Activated T-cell treated with anti-CD3 and anti-CD28 coated beads for 1 hour (primary cell): ENCODE measurements at places on chromosomes 6 and 20.
A peak's percentile ranks its signal among the peaks of the same experiment; 100 is the strongest.

DNA sequence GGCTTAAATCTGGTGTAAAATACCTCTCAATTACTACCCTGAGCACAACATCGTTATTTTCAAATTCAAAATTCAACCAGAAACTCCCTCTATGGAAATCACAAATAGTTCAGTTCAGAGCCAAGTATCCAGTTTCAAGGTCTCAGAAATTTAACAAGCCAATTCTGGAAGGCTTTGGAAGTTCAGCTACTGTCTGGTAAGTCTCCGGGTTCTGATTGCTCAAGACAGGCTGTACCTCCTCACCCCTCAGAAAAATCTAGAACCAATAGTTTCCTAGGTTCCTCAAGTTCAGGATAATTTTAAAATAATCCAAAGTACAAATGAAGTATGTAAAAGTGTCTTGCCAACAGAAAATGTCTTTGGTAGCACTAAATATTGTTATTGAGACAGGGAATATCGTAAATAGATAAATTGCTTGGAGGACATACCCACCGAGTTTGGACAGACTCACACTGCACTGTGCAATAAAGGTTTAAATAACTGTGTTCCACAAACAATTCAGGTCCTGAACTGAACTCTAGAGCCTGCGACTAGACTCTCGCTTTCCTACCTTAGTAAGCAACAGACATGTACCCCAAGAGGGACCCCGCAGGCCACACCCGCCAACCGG, 729 bp downstream of the ATG5 start:
- DNase-seq = no peak

DNA sequence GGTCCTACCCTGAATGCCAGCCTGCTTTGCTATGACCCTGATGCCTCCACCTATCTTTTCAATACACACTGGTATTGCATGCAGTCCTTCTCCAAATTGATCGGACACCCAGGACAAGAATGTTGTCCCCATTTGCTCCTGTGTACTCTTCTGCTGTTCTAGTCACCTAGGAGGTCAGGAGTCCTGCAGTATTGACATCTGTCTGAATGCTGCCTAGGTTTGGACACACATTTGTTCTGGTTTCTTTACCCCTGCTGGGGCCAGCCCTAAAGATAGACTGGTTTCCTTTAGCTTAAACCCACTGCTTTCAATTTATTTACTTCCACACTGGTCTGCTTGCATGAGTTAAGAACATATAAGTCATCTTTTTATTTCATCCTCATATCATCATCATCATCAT, 167.0 kb upstream of the CCN2 start:
- no peak for DNase-seq

- no peak for DNase-seq
Measured at GRCh38 chr6:168939796-168940195, 313.9 kb downstream of the THBS2 start.

DNA sequence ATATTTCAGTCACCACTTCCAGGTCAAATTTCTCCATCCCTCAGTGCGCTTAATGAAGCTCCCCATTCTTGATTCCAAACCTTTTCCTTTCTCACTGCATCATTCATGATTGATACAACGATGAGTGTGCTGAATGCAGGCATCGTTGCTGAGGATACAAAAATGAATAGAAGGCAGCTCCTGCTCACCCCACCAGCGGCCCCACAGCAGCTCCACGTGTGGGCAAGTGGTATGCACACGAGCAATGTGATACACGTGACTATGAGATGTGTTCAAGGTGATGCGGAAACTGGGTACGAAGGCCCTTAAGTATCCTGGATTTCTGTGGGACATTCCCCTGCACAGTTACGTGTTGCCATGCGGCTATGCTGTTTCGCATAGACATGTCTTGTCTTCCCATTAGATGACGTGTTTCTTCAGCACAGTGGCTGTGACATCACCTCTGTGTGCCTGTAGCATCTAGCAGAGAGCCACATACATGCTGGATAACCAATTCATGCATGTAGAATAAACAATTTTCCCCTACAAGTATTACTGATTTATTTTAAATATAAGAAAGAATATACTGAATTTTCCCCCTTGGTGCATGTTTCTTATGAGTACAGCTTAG, 260.5 kb upstream of the AGPAT4 start:
- DNase-seq = no peak

DNA sequence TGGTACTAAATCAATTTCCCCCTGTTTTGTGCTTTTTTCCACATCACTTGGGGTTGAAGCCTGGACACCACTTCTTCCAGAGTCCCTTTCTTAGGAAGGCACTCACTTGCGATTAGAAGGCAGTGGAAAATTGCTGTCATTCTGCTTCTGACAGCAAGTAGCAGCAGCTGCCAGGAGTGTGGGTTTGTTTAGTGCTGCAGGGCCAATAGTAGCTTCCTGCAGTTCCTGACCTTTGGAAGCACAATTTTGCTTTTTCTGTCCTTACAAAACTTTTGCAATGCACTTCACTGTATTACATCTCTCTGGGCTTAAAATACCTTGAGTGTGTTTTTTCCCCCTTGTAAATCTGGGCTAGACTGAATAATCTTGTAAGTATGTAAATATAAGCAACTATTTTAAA, 12.5 kb upstream of the HLA-DRA start:
- DNase-seq = no peak

DNA sequence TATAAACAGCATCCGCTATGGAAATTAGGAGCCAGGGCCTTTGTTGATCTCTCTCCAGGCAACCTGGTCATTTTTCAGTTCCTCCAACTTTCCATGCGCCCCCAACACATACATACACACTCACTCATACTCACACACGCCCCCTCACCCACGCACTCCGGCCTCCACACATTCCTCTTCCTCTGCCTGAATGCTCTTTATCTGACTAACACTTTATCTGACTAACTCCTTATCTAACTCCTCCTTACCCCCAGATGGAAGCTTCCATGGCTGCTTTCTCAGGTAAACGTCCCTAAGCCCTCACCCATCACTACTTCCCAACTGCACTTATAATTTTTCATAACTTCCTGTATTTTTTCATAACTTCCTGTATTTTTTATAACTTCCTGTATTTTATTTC, 17.4 kb downstream of the CASS4 start:
- DNase-seq = no peak

DNA sequence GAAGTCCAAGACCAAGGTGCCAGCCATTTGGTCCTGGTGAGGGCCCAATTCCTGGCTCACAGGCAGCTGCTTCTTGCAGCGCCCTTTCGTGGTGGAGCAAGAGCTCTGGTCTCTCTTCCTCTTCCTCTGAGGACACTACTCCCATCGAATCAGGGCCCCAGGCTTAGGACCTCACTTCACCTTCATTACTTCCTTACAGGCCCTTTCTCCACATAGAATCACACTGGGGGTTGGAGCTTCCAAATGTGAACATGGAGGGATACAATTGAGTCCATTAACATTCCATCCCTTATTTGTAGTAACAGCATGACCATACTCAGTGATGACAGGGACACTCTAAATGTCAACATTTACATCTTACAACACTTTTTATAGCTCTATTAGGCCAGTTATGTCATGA, 2.3 kb downstream of the RAMACL start:
- DNase-seq = no peak

- no peak for DNase-seq
Measured at GRCh38 chr6:64010010-64010409, 374.4 kb downstream of the PHF3 start.

GRCh38 chr20:3068986-3069900, 2.2 kb upstream of the OXT start:
- DNase-seq = peak; percentile 39

DNA sequence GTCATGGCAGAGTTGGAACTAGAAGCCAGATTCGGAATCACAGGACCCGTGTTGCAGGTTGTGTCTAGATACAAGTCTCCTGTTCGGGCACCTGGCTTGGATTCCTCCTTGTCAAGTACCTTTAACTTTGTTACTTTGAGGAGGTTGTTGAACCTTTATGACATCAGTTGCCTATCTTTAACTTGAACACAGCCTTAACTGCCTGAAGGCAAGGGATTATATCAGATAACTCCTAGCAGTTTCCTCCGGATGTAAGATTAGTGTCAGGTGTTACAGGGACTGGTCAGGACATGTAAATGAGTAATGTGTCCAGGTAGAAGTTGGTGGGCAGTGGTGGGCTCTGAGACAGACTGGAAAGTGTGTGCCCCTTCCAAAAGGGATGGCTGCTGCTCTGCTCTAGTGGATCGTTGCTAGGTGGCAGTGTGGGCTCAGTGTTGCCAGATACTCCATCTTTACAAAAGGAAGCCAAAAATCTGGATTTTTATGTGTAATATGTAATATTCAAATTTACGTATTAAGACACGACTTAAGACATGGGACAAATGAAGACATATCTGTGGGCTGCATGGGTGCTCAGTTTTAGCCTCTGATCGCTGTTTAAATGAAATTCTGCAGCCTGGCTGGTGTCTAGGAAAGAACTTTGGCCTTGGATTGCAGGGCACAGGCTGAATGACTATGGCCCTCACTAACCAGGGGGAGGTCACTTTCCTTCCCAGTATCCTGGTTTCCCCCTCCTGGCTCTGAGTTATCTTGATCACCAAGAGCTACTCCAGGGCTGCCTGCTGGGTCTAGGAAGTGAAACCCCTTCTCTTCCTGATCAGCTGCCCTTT, 27.1 kb downstream of the CHMP4B start:
- DNase-seq = no peak

DNA sequence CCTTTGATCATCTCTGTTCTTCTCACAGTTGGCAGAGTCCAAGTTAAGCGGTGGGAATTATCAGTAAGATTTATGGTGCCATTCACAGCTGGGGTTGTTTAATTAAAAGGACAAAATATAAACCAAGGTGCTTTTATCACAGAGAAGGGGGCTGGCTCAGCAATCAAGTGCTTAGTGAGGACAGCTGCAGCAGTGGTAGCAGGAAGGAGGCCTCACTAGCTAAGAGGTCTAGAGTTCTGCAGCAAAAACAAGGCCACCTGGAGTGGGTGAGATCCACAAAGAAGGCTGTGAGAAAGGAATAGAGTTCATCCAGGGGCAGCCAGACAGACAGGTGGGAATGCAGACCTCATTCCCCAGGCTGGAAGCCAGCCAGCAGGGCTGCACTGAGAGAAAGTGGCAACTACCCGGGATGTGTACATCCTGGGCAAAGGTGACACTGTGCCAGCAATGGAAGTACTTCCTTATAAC, 37.1 kb downstream of the PIGU start:
- no peak for DNase-seq

DNA sequence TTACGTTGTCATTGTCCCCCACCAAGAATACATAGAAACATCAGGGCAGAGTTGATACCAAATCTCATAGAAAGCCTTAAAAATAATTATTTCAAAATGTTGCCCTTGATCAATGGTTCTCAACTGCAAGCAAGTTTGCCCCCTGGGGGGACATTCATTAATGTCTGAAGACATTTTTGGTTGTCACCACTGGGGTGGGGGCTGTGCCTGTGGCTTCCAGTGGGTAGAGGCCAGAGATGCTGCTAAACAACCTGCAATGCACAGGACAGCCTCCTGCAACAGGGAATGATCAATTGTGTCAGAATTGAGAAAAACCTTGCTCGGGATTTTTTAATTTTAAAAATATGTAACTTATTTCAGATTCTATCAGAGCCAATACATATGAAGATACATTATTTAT, 130.6 kb upstream of the DOK5 start:
- no peak for DNase-seq

DNA sequence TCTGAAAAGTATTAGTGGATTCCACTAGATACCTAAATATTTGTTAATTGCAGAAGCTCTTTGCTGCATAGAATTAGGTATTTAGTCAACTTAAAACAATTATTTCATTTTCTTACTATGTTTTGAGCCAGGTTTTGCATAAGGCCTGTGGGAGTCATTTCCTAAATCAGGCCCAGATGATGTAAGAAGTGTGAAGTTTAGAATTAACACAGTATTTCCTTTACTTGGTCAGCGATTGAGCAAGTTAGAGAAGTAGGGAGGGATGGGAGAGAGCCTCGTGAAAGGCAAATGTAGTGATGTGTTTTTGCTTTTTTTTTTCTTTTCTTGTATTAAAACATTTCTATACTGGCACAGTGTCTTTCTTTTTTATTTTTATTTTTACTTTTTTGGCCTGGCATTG, 711.1 kb downstream of the HDGFL1 start:
- DNase-seq = no peak

DNA sequence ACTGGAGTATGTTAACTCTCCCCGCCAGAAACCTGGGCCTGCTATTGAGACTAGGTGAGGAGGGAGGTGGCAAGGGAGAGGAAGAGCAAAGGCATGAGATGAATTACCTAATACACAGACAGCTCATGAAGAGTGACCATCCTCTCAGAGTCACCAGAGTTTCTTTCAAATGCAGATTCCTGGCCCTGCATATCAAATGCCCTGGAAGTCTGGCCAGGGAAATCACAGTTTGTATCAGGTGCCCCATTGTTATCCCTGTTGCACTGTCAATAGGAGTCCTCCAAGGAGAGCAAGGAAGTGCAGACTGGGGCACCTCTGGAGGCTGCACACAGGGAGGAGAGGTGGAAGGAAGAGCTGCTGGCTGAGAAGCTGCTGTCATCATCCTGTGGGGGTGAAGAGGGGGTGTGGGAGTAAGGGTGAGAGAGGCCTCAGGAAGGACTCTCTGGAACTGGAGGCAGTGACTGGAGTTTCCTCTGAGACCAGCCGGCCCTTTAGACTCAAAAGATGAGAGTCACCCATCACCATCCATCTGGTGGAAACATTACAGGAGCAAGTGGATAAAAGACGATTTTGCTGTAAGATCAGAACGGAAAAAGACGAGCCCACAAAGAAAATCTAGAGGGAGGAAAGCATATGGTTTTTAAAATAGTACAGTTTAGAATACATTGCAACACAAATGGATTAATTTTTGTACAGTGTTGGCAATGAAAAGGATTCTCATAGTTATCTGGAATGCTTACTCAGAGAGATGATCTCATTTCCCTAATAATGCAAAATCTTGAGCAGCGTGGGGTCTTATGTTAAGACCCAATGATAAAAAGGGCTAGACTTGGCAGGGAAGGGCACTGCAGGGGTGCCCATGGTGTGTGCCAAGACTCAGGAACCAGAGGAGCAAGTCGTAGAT, 268.1 kb downstream of the UST start:
- no peak for DNase-seq

- DNase-seq = no peak
Measured at GRCh38 chr6:33861722-33862121, 57.9 kb upstream of the MLN start.

DNA sequence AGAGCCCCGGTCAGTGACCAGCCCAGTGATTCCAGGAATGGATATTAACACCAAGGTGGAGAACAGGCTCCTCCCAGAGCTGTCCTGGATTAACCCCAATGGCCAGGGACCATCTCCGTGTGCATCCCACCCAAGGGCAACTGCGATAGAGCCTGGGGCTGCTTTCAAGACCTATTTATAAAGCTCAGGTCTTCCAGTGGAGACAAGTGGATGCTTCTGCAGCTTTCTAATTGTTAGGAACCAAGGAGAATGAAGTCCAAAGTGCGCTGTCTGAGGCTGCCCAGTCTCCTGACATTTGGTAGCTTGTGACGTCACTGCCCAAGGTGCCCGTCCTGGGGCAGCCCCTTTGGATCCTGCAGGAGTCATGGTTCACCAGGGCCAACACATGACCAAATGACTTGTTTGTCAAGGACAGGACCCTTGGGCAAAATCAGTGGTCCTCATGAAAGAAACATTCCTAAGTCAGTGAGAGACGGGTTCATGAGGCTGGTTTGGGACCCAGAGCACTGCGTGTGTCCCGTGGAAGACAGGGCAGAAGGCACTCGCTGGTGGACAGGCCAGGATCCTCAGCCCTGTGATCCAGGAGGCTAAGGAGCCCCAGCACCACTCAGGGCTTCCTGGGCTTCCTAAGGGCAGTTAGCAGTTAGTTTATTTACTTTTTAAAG, 174.9 kb downstream of the ANKRD60 start:
- no peak for DNase-seq
